ENCODE measurements at places on chromosomes 7 and 10.

- DNase-seq = no peak
Measured at GRCh38 chr7:155885167-155886155, 73.2 kb upstream of the SHH start.

DNA sequence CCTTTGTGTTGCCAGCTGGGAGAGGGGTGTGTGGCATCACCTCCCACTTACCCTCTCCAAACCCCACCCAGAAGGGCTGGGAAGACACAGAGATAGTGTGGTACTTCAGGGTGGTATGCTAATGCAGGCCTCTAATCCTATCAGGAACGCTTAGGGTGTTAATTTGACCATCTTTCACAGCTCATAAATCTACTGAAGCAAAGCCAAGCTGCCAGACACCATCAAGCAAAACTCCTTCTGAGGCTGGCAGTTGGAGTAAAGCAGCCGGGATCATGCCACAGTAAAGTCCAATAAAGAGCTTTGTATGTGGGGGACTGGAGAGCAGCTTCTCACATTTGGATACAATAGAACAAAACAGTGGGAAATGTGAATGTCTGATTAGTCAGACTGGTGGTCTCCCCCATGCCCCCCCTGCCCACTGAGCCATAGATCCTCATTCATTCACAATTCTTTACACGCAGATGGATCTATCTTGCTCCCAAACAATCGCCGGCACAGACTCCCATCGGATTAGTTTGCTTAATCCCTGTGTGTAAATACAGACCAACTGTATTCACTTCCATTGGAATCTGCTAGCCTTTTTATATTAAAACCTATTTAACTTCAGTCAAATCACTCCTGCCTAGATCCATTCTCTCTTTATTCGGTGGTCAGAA is 29.6 kb downstream of the FGFBP3 start:
- DNase-seq = no peak

DNA sequence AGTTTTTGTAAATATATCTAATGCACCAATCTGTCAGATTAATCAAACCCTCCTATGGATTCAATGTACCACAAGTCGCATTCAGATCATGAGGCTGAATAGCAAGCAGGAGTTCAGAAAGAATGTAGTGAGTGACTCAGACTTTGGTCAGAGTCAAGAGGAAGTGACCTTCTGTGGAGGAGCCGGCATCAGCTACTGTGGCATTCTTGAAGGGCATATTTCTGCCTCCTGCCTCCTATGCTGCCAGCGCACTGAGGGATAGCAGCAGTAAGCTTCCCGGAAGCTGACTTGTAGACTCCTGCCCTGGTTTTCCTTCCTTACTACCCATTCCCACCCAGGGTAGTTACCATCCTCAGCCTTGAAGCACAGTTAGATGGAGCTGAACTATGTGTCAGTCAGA is 867.5 kb downstream of the NRG3 start:
- no peak for DNase-seq

- DNase-seq = no peak
Measured at GRCh38 chr10:7458556-7458955, 47.7 kb upstream of the SFMBT2 start.

- no peak for DNase-seq
Measured at GRCh38 chr7:13821152-13821787, 168.2 kb downstream of the ETV1 start.

GRCh38 chr10:124654686-124655085 is 89.5 kb downstream of the FAM53B start:
- no peak for DNase-seq

- no peak for DNase-seq
Measured at GRCh38 chr10:110563132-110563531, 4.4 kb upstream of the SMC3 start.

DNA sequence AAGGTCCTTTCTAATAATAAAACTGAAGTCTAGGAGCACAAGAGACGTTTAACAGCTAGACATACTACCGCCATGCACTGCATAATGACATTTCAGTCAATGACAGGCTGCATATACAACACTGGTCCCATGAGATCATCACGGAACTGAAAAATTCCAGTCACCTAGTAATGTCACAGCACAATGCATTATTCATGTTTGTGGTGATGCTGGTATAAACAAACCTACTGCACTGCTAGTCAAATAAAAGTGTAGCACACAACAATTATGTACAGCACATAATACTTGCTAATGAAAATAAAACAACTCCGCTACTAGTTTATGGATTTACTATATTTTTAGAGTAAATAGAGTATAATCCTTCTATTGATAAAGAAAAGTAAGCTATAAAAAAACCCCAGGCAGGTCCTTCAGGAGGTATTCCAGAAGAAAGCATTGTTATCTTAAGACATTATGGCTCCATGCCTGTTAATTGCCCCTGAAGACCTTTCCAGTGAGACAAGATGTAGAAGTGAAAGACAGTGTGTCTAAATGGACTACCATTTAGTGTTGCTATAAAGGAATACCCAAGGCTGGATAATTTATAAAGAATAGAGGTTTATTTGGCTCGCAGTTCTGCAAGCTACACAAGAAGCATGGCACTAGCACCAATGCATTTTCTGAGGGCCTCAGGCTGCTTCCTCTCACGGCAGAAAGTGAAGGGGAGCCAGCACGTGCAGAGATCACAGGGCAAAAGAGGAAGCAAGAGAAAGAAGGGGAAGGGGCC is 47.1 kb downstream of the HIBADH start:
- DNase-seq = no peak

DNA sequence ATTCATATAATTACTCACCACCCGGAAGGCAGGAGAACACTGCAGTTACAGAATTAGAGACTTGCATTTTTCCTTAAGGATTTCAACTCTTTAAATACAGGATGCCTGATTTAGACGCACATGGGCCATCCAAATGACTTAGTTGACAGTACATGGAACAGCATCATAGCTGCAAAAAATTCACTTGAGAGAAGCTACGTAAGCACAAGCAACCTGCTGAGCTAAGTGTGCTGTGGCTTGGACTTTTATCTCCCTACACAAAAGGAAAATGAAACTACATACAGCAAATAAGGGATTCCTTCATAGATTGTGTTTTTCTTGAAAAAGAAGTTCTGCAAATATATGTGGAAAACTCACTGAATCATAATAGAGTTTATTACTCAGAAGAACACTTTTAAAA is 152.6 kb downstream of the POU6F2 start:
- DNase-seq = no peak

DNA sequence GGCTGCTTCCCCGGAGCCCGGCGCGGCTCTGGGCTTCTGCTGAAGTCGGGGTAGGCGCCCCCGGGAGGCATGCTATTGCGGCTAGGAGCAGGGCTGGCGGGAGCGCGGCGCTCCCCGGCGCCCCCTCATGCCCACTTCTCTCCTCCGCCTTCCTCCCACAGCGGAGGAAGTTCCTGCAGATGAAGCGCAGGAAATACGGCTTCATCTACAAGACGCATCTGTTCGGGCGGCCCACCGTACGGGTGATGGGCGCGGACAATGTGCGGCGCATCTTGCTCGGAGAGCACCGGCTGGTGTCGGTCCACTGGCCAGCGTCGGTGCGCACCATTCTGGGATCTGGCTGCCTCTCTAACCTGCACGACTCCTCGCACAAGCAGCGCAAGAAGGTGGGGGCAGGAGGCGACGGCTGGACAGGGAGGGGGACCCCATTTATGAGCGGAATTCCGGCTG is 479 bp downstream of the CYP26A1 start:
- DNase-seq = no peak

Measured in NCI-H1436 treated with DMSO at 0.1 percent for 48 hours (cell line).